ENCODE measurements at places on chromosomes 12 and 14. TPM values are rescaled to one million over a fixed set of nuclear protein-coding genes. Genes with fewer than 3 reads are reported as not detected.

CD163L1 gene
- 3.1 TPM for polyA plus RNA-seq

TMEM229B gene
- polyA plus RNA-seq = 0.69 TPM

OTOGL gene
- not detected for polyA plus RNA-seq

BRAP gene
- 8.1 TPM for polyA plus RNA-seq

Data from HepG2 (cell line).